ENCODE measurements at places on chromosomes 3 and 15.

GRCh38 chr3:50655009-50655830 lies 19.5 kb upstream of the DOCK3 start:
- DNase-seq = no peak

- no peak for DNase-seq
These were observed 7.8 kb downstream of the BNC1 start for GRCh38 chr15:83276661-83277060.

- DNase-seq = no peak
These were observed 53.9 kb upstream of the MELTF start for GRCh38 chr3:197083486-197083885.

- no peak for DNase-seq
These were observed 1.3 kb downstream of the XIRP1 start for GRCh38 chr3:39191111-39191510.

DNA sequence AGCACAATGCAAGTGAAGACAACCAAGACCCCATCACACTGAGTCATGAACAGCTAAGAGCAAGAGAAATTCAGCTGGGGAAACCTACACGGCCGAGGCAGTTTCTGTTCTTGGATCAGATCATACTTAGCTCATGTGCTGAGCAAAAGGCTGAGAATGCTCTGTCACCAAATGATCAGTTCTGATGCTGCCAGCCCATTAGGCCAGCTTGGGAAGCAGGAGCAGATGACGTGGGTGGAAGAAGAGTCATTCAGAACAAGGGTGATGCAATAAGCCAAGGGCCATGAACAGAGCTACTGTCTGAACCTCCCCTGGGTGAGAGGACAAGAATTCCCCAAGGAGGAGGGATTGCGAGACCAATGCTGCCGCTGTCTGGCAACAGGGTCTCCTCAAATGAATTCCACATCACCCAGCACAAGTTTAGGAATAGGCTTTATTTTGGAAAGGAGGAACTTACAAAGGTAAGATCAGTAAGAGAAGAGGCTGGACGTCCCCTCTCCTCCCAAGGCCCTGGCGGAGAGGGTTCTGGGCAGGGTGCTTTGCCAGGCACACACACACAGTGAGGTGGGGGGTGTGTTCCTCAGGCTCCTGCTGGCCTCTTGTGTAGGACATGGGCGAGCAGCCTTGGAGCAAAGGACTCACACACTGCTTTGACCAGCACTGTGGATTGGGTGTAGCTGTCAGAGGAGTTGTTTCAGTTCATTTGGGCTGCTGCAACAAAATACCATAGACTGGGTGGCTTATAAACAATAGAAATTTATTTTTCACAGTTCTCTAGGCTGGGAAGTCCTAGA lies 65.6 kb upstream of the CTXND1 start:
- no peak for DNase-seq

DNA sequence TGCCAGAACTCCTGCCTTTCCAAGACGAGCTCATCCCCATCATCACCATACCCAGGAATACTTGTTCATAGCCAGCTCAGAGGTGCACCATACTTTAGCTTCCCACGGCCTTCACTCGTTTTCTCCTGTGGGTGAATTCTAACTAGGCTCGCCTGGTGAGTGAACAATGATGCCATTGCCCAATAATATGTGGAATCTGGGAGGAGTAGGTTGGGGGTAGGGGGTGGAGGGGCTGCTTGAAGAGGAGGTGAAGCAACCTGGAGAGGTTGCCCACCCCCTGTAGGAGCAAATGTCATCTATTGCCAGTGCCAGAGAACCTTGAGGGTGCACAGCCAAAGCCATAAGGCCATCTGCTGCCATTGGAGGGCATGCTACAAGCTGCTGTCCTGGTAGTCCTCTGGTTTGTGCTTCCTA lies 592 bp upstream of the ZNF445 start:
- DNase-seq = no peak

GRCh38 chr15:25708391-25708790 lies 154.7 kb downstream of the ATP10A start:
- DNase-seq = no peak

- DNase-seq = no peak
These were observed 30.1 kb downstream of the POLR2M start for GRCh38 chr15:57736591-57736990.

GRCh38 chr3:57093971-57094535 lies 33.6 kb downstream of the SPATA12 start:
- DNase-seq = no peak

GRCh38 chr3:183875411-183875810 lies 9.3 kb downstream of the PARL start:
- DNase-seq = no peak

DNA sequence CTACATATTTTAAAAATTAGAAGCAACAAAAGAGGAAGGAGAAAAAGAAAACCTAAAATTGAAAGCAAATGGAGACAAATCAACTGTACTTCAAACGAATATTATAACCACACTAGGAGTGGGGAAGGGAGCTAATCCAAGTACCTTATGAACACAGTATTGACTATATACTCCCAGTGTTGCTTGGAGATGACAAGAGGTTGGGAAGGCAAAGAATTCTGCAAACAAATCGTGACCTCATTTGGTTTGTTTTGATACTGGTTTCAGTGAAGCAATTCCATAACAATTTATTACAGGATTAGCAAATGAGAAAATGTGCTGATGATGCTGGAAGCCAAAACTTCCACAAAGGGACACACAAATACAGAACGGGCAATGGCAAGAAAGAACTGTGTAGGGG lies 268.1 kb downstream of the ULK4 start:
- DNase-seq = no peak

GRCh38 chr3:103963599-103963998 lies 1403.1 kb upstream of the ALCAM start:
- no peak for DNase-seq

DNA sequence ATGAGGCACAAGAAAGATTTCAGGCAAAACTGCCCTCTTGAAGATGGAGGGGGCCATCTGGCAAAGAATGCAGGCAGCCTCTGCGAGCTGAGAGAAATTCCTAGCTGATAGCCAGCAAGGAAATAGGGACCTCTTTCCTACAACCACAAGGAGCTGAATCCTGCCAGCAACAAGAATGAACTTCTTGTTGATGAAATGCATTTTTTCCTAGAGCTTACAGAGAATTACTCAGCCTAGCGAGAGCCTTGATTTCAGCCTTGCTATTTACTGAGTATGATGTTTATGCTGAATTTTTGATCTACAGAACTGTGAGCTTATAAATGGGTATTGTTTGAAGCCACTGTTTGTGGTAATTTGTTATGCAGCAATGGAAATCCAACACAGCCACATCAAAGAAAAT lies 148.5 kb upstream of the NAALADL2 start:
- no peak for DNase-seq

GRCh38 chr3:99559196-99559595 lies 79.2 kb upstream of the COL8A1 start:
- no peak for DNase-seq

GRCh38 chr3:195352895-195353488 lies 82.0 kb upstream of the XXYLT1 start:
- DNase-seq = no peak

DNA sequence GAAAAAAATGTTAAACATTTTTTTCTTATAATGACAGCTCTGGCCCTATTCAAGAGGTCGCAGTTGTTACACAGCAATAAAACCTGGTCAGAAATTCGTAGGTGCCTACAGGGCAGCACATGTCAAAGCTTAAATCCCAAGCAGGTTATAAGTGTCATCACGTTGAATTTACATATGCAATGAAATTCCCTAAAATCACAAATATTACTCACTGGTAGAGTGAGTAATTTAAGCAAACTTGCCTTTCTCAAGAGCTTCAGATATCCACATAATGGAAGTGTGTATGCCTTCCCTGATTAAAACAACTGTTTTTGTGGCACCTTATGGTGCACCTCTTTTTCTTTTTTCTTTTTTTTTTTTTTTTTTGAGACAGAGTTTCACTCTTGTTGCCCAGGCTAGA lies 90.7 kb upstream of the FNDC3B start:
- no peak for DNase-seq

DNA sequence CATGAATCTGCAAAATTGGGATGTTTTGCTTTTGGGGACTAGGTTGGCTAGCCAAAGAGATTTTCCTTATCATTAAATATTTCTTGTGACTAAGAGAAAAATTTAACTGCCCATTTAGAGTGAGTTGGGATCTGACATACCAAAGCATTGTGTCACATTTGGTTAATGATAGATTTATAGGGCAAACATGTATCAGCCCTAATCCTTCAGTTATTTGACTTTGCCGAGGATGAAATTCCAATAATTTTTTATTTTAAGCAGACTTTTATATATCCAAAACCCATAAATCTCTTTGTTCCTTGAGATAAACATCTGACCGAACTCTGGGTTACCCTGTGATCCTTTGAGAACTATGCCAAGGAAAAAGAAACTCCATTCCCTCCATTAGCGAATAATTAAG lies 218.9 kb downstream of the CDIN1 start:
- no peak for DNase-seq

- no peak for DNase-seq
These were observed 975 bp upstream of the FOXP1 start for GRCh38 chr3:71584394-71585011.

- DNase-seq = no peak
These were observed 146.1 kb upstream of the SLC24A5 start for GRCh38 chr15:47974724-47975123.

GRCh38 chr15:100918690-100919480 lies at the start of gene LRRK1:
Gene LRRK1, plus strand, starts transcription at chr15:100919357. Its CDS starts 5,276 bp downstream, at chr15:100924633.
- no peak for DNase-seq

GRCh38 chr15:49801796-49802195 lies 180.9 kb downstream of the DTWD1 start:
- no peak for DNase-seq

DNA sequence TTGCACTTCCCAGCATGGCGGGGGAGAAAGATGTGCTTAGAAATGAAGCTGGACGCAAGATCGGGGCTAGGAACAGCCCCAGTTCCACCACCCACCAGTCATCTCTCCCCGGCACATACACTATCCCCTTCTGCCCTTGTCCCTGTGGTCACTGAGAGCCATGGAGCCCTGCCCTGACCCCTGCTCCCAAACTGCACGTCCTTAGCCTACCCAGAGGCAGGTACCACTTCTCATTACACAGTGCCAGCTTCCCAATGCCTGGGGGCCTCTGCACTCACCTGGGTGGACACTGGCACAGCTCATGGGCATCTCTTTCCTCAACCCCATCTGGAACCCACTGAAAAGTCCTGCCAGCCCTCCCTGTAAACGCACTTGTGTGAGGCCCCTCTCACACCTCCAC lies 139.3 kb upstream of the PRR20G start:
- DNase-seq = no peak

GRCh38 chr3:38278841-38279240 lies 3.3 kb upstream of the SLC22A14 start:
- no peak for DNase-seq

- no peak for DNase-seq
These were observed 48.4 kb upstream of the TJP1 start for GRCh38 chr15:29870495-29871151.

- no peak for DNase-seq
These were observed 26.2 kb downstream of the IFT80 start for GRCh38 chr3:160372780-160373179.

DNA sequence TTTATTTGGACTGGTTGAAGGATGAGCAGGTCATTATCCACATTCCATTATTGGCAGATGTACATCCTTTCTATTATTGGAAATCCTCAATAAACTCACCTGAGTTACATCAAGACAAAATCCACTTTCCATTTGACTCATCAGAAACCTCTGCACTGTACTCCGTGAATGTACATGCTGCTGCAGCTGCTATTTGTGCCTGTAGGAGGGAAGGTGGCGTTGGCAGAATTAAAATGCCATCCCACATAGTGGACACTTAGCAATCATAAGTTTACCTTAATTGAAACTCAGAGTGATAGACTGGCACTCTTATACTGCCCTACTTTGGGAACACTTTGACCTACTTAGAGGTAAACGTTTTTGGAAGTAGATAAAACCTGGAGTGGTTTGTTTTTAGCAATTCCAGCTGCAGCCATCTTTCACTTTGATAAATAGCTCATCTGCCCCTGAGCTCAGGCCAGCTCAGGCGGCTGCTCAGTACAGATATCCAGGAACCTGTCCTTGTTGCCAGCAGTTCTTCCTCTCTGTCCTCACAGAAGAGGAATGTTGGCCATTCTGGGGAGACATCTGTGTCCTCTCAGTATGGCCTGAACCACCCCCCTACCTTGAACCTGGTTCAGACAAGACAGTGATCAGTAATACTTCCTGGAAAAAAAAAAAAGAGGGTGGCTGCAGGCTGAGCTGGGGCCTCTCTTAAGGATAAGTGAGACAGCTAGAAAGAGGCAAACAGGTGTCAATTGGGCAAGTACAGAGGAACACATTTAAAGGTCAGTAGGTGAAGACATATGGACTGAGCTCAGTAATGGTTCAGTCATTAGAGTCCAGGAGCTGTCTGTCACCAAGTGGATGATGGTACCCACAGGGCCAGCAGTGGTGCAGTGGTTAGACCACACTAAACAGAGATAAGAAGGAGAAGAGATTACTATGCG lies 153.4 kb upstream of the UMPS start:
- no peak for DNase-seq

DNA sequence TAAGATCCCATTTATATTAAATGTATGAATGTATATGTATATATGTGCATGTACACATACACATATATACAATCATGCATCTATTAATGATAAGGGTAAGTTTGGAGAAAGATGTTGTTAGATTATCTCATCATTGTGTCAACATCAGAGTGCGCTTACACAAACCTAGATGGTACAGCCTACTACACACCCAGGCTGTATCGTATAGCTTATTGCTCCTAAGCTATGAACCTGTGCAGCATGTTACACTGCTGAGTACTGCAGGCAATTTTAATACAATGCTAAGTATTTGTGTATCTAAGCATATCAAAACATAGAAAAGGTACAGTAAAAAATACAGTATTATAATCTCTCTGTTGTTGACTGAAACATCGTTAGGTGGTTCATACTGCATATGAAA lies 57.4 kb upstream of the ABHD17C start:
- no peak for DNase-seq

- no peak for DNase-seq
These were observed 81.9 kb upstream of the ZNF280D start for GRCh38 chr15:56815247-56815646.

- DNase-seq = peak; percentile 5
These were observed 147.8 kb downstream of the PLCL2 start for GRCh38 chr3:17032407-17033034.

DNA sequence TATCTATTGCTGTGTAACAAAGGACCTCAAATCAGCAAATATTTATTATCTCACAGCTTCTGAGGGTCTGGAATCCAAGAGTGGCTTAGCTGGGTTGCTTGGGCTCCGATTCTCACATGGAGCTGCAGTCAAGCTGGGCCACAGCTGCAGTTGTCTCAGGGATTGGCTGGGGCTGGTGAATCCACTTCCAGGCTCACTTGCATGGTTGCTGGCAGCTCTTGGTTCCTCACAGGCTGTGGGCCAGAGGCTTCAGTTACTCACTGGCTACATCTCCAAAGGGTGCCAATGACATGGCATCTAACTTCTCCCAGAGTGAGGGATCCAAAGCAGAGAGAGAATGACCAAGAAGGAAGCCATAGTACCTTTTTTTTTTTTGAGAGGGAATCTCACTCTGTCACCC lies 13.9 kb upstream of the SYNM start:
- DNase-seq = no peak

GRCh38 chr3:97990624-97991292 lies 18.5 kb upstream of the RIOX2 start:
- DNase-seq = no peak
